ENCODE measurements at places on chromosomes 5 and 9.

DNA sequence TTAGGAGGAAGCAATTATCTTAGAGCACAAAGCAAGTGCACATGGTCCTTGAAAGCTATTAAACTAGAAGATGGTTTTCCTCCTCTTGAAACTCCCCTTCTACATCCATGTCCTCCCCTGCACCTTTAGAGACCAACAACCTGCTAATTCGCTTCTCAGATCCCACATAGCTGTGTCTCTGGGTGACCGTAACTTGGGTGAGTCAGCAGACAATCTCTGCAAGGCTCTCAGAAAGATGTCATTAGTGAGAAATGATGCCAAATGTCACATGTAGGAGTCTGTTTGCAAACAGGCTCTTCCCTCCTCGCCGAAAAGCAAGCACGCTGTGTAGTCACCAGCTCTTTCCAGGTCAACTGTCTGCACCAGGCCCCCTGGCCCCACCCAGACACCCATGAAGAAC is 291.8 kb downstream of the SLIT3 start:
- no peak for DNase-seq

- DNase-seq: no peak
These were observed 20.9 kb upstream of the ADAM19 start for GRCh38 chr5:157596487-157596886.

GRCh38 chr5:151432210-151432609 is 15.2 kb upstream of the SLC36A1 start:
- no peak for DNase-seq

DNA sequence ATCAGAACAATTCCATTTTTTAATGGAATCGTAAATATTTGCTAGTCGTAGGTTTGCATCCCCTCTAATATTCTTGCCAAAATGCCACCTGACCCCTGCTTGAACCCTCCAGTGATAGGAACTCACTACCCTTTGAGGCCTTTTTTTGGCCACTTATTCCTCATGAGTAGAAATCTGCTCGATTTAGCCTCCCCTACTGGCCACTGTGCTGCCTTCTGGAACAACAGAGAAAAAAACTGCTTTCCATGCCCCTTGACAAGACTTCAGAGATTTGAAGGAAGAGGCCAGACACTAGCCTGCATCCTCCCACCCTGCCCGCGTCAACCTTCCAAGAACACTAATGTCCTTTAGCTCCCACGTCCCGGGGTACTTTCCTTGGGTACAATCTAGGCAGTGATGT is 4.1 kb downstream of the CCDC69 start:
- DNase-seq: no peak

DNA sequence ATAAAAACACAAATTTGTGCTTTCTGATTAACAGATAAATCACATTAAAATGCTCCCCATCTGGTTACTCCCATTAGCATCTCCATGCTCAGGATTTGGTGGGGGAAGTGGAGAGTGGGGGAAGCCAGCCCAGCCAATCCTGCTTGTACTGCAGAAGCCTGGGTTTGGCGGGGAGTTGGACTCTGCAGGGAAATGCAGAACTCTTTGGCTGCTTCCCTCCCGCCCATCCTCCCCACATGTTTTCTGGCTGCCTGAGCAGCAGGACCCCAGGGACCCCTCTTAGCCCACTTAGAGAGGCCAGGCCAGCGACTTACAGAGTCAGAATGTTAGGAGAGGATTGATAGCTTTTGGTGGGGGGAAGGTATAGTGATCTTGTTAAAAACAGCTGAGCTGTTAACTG is 59.5 kb upstream of the FOXI1 start:
- DNase-seq: no peak

All from activated CD8-positive, alpha-beta memory T cell treated with anti-CD3 and anti-CD28 coated beads for 48 hours (primary cell).